Erythroblast (primary cell): ENCODE measurements at places on chromosomes 12 and 14.

DNA sequence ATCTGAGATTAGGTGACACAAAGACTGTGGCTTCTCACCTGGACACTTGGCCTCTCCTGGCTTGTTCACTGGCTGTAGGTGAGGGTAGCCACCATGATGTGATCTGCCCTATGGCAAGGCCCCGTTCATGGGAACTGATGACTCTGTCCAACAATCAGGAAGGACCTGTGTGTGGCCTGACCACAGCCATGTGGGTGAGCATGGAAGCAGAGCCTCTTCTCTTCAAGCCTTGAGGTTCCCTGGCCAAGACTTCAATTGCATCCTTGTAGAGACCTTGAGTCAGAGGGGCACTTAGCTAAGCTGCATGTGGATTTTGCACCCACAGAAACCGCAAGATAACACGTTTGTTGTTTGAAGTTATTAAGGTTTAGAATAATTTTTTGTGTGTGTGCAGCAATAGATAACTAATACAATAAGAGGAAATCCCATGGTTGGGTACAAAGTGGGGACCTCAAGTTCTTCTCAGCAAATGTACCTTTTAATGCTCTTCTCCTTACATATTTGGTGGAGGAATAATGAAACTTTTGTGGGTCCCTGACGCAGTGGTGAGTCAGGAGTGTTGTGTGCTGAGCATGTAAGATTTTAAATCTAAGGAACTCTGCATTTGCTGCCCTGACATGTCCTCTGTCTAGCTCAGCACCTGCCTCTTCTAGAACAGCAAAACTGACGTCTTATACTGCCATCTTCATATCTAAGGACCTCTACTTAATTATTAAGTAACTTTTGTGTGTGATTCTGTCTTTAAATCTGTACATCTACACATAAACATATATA, 27.5 kb upstream of the PLEKHG7 start:
- DNase-seq = no peak

- DNase-seq = peak; percentile 79
Measured at GRCh38 chr14:54805445-54806322, 96.9 kb downstream of the GCH1 start.

DNA sequence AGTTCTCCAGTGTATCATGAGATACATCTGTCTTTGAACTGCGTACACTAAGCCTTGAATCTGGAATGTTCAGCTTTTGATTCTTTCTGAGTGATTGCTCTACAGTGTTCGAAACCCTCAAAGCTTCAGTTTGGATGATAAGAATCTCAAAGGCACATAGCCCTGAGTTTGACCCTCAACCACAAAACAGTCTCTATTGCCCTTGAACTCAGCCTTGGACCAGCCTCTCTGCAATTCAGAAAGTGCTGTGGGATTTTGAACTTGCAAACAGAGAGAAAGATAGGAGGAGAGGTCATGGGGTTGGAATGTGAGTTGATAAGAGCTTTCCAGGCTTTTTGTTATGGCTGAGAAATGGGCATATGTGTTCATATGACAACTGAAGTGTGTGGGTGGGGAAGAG, 100.3 kb downstream of the MYRFL start:
- DNase-seq = no peak

DNA sequence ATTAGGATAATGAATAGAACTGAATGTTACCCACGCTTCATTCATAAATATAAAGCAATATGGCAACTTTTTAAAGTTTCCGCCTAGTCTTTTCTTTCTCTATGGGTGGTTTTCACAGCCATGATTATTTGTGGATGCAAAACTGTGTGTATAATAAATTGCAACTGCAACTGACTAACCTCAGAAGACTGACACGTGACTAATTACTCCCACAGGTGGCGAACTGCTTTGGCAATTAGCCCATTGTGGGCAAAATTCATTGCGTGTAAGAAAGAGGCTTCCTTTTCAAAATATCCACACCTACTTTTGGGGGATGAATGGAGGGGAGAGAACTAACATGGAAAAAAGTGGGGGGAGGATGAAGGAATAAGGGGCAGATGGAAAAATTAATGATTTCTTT, 79.0 kb downstream of the SLC25A21 start:
- no peak for DNase-seq

GRCh38 chr14:44886860-44887595, 74.7 kb downstream of the KLHL28 start:
- no peak for DNase-seq
